ENCODE measurements at places on chromosomes 5 and 9.
A peak's percentile ranks its signal among the peaks of the same experiment; 100 is the strongest.

- DNase-seq, result no peak
Observed at GRCh38 chr5:107426209-107426608, 244.5 kb downstream of the EFNA5 start.

- DNase-seq, result no peak
Observed at GRCh38 chr9:99867968-99868367, 38.5 kb upstream of the STX17 start.

DNA sequence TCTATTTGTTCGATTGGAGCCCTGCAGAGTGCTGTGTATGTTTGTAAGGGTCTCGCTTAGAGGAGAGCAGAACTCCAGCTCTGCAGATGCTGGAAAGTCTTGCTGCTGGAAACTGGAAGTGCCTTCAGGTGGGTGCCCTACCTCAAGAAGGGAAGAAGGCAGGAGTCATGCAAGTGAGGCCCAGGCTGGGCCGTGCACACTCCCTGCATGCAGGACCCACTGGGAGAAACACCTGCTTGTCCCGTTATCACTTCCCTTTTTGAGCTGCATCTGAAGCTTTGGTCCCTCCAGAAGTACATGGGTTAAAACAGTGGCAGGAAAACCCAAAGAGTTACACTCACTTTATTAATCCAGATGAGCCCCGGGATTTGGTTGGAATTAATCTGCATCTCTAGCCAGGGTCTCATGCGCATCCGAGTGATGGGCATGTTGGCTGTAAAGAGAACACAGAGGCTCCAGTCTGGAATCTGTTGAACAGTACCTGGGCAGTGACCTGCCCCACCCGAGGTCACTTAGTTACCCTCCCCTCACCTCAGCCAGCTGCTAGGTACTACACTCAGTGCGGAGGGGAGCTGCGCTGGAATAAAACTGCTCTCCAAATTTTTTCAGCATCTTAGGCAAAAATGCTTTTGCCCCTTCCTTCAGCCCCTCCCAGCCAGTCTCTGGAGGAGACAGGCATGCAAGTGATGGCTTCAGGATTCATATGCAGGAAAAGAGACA, 1.4 kb downstream of the IRF1 start:
- peak; percentile 10 for DNase-seq

DNA sequence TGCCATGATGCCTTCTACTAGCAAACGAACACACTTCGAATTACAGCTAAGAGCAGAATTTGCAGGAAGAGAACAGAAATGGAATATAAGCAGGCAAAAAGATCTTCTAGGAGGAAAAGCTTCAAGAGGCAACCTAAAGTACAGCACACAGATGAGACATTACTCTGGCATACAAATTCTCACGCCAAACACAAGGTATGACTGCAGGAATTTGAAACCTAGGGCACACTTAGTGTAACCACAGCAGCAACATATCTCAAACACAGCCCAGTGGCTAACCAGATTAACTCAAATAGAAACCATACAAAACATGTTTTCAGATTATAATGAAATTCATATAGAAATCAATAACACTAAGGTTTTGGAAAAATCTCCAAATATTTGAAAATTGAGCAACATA, 481.0 kb upstream of the RGMB start:
- DNase-seq, result no peak

DNA sequence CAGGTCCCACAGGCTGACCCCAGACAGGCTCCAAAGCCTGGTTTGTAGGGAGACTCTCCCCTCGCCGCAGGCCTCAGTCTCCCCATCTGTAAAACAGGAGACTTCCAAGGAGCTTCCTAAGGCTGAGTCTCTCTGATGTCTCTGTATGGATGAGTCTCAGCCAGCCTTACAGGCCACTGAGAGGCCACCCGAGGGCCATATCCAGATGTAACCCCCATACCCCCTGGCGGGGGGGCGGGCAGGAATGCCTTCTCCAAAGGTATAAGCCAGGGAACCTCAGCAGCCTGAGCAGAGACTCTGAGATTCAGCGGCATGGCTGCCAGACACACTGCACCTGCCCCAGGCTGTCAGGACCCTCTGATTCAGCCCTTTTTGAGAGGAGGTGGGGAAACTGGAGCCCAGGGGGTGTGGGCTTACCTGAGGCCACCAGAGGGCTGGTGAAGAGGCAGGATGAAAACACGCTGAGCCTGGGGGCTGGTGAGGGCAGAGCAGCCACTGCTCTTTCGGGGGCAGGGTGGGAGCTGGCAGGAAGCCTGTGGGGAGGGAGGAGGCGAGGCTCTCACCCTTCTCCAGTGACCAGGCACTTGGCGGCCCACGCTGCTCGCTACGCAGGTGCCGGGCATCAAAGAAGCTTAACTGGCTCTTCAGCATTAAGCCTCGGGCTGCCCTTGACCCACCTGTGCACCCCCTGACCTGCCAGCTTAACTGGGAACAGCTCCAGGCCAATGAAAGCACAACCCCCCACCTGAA, 5.5 kb upstream of the SUSD3 start:
- DNase-seq, result no peak

DNA sequence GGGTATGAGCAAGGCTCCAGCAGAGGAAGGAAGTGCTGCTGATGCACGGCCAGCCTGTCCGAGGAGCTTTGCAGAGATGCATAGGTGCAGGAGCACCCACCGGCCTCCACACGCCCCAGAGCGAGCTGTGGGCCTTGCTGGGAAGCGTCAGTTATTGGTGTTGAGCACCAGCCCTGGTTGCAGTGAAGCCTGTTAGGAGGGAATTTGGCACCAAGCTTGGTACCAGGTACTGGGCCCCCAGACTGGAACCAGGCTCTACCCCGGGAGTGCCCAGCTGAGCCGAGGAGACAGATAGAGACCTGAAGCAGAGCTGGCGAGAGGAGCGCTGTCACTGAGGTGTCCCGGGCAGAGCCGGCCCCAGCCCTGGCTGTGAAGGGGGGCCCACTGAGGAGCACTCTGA, 5.2 kb downstream of the TCF7 start:
- DNase-seq, result no peak

DNA sequence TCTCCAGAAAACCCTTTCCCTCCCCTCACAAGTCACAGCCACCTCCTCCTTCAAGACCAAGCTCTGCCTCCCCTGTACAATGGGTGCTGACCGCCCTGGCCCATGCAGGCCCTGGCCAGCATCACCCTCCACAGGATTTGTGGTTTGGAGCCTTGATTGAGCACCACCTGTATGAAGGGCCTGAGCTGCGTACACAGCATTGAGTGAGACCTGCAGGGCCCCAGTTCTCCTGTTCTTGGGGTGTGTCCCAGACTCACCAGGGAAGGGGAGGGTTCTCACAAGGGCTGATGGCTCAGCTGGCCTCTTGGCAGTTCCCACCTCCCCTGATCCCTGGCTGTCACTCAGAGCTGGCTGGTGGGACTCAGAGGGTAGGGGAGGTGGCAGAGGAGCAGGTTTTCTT, 63.7 kb upstream of the IER5L start:
- no peak for DNase-seq

GRCh38 chr5:59813761-59814536, 79.6 kb downstream of the PDE4D start:
- DNase-seq, result no peak

- DNase-seq, result no peak
Observed at GRCh38 chr5:23157716-23158115, 304.6 kb upstream of the CDH12 start.

- no peak for DNase-seq
Observed at GRCh38 chr9:14165376-14166035, 148.4 kb downstream of the NFIB start.

- DNase-seq, result no peak
Observed at GRCh38 chr5:74956278-74956677, 90.1 kb upstream of the FAM169A start.

GRCh38 chr9:24413651-24414050, 132.0 kb downstream of the IZUMO3 start:
- DNase-seq, result no peak

DNA sequence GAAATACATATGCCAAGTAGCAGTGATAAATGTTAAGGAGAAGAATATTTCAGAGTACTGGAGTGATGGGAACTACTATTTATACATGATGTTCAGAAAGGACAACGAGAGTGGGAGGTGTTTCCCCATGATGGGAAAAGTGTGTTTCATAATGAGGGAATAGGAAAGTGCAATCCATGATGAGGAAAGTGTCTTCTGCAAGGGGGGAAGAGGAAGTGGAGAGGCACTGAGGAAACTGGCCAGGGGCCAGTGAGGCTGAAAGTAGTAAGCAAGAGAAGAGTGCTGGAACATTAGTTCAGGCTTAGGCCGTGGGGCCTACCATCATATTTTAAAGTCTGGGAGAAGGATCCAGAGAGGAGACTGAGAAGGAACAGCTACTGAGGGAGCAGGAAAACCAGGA, 327.2 kb downstream of the SLF1 start:
- no peak for DNase-seq

DNA sequence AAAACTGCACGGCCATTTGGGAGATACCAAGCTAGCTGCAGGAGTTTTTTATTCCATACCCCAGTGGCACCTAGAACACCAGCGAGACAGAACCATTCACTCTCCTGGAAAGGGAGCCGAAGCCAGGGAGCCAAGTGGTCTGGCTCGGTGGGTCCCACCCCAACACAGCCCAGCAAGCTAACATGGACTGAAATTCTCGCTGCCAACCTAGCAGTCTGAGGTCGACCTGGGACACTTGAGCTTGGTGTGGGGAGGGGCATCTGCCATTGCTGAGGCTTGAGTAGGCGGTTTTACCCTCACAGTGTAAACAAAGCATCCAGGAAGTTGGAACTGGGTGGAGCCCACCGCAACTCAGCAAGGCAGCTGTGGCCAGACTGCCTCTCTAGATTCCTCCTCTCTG, 108.9 kb upstream of the CHD1 start:
- DNase-seq, result peak; percentile 23

DNA sequence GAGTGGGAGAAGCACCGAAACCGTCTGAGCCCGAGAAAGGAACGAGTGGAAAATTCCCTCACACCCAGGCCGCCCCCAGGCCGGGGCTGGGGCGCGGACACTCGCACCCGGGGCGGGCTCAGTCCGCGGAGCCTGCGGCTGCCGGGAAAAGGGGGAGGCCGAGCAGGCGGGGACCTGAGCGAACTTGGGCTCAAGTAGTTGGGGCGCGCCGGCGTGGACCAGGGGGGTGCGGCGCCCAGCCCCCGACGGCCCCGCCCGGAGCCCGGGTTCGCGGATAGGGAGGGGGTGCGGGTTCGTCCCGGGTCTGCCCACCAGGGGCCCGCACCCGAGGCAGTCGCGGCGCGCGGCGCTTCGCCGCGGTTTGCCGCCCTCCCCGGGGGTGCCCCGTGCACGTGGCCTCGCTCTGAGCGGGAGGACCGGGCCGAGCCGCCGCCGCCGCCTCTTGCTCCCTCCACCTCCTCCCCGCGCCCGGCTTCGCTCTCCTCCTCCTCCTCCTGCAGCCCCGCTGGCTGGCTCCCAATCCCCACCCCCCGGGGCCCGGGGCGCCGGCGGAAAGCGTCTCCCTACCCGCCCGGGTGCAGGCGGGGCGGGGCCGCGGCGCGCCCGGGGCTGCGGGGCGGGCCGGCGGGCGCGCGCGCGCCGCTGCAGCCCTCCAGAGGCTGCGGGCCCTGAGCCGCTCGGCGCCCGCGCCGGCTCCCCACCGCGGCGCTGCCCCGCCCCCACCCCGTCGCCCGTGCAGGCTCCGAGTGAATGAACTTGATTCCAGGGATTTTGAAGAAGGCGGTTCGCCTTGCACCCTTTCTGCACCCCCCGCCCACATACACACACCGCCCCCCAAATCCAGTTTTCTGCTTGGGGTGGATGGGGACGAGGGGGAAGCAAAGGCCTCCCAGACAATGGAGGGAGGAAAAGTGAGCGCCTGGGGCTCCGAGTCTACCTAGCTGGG, 1.3 kb upstream of the NFIB start:
- DNase-seq, result no peak

DNA sequence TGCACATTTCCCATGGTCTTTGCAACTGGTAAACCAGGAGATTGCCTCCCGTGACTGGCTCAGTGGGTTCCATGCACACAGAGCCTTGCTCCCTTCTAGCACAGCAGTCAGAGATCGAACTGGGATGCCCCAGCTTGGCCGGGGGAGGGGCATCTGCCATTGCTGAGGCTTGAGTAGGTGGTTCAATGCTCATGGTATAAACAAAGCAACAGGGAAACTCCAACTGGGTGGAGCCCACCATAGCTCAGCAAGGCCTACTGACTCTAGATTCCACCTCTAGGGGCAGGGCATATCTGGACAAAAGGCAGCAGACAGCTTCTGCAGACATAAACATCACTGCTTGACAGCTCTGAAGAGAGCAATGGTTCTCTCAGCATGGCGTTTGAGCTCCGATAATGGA, 67.0 kb upstream of the PPP1R2B start:
- DNase-seq, result no peak

DNA sequence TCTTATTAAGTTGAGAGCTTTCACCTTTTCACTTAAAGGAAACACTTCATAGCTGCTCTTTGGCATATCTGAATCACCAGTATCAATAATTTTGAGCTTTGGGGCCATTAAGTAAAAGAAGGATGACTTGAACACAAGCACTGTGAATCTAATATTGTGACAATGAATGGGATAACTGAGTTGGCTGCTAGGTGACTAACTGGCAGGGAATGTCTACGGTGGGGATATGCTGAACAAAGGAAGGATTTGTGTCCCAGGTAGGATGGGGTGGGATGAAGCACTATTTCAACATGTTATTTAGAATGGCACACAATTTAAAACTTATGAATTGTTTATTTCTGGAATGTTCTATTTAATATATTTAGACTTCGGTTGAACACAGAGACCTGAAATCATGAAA, 123.6 kb downstream of the TEX10 start:
- DNase-seq, result no peak

GRCh38 chr5:62043289-62044280, 262.4 kb upstream of the KIF2A start:
- no peak for DNase-seq

DNA sequence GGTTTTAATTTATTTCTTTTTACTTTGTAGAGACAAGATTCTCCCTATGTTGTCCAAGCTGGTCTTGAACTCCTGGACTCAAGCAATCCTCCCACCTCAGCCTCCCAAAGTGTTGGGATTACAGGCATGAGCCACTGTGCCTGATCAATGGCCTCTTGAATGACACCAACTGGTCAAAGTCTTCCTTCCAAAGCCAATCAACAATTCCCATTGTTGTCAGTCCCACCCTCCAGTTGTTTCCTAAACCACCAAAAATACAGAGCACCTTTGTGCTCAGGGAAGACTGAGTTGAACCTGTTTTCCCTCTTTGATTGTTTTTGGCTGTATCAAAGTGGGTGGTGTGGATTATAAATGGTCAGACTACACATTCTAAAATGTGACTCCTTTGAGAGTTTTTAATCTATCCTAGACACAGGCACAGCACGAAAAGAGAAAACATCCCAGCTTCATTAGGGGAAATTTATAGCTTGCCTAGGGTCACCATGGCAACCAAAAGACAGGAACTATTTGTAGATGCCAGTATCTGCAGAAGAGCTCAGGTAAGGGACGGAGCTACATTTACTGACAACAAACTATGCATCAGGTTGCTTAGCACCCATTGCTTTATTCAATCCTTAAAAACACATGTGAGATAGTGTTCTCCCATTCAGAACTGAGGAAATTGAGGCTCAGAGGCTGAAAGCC, 27.6 kb upstream of the ATP6V1G1 start:
- no peak for DNase-seq

All from activated CD4-positive, alpha-beta T cell treated with anti-CD3 and anti-CD28 coated beads for 1 hour (primary cell).